Stimulated activated CD4-positive, alpha-beta T cell treated with anti-CD3 and anti-CD28 coated beads, Interleukin-1b, Interleukin-23, amount 100 ng/mL, for 1 hour (primary cell): ENCODE measurements at places on chromosomes 4 and X.

- no peak for DNase-seq
Observed at GRCh38 chrX:111671668-111672067, 9.3 kb upstream of the ALG13 start.

DNA sequence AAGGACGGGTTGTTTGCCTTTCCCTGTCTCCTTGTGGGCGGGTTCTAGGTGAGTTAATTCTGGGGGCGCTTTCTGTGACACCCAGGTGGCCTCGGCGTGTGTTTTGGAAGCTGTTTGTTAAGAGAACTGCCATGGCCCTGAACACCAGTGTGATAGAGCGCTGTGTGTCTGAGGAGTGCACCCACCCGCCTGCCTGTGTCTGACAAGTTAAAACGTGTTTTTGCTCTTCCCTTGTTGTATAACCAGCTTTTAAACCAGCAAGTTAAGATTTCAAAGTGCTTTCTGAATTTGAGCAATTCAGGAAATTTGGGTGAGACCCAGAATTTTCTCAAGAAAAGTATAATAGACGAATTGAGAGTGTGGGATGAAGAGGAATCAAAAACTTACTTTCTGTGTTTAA, 55.2 kb upstream of the HGFAC start:
- DNase-seq = no peak

- no peak for DNase-seq
Observed at GRCh38 chr4:83209419-83209818, 75.2 kb downstream of the COQ2 start.

DNA sequence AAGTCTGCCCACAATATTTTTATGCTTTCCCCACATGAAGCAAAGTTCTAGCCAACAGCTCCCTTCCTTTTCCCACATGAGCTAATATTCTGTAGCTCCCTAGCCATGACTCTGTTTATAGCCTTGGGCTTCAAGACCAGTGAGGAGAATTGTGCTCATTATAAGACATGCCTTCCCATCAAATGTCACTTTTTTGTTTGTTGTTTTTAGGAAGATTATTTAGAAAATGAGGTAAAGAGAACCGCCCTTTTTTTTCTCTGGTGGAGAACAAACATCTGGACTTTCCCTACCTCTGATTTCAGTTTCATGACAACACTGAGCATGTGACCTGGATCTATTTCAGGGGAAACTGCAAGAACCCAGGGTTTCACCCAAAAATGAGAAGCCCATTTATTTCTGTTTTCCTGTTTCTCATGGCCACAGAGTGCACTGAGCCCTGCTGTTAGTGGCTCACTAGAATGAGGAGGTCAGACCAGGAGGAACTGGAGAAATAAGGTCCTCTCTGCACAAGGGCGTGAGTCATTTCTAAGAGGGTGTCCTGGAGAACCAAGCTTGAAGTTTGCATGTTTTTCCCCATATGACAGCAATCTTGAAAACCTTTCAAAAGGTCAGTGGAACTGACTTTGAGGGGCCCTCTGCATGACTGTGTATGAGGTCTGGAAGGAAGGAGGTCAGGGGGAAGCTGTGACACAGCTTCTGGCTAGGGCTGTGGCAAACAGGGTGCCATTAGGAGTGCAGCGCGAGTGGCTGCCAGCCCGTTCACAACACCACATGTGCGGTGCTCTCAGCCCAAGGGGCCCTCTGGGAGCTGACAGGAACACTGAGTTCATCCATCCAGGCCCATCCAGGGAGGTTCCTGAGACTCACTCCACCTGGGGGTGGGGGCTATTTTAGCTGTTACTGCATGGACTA, 55.2 kb downstream of the CHST7 start:
- no peak for DNase-seq

- DNase-seq = no peak
Observed at GRCh38 chrX:155778844-155779553, 102.1 kb upstream of the VAMP7 start.

DNA sequence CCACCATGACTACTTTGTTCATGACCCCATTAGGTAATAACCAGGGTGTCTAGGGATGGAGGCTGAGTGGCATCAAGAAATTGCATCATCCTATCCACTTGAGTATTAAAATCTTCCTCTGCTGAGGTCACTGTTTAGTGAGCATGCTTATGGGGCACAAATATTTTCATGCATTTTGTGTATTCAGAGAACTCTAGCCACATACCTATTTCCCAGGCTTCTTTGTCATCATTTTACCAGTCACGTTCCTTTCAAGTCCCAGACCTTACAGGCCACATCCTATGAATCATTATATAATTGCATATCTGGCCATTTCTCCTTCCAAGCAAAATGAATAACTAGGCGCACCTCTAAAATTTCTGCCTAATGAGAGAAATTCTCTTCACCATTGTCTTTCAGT, 1882.9 kb upstream of the AGA start:
- no peak for DNase-seq

- DNase-seq = no peak
Observed at GRCh38 chr4:177759729-177760128, 317.5 kb upstream of the AGA start.

- no peak for DNase-seq
Observed at GRCh38 chrX:52576946-52577345, 60.1 kb upstream of the XAGE1B start.

- DNase-seq = no peak
Observed at GRCh38 chr4:158786955-158787354, 18.1 kb downstream of the FNIP2 start.

GRCh38 chrX:20606831-20607230, 340.1 kb upstream of the RPS6KA3 start:
- no peak for DNase-seq

- no peak for DNase-seq
Observed at GRCh38 chr4:74111990-74112389, 13.0 kb upstream of the CXCL2 start.

GRCh38 chr4:184400375-184400870, 73.9 kb downstream of the IRF2 start:
- no peak for DNase-seq

DNA sequence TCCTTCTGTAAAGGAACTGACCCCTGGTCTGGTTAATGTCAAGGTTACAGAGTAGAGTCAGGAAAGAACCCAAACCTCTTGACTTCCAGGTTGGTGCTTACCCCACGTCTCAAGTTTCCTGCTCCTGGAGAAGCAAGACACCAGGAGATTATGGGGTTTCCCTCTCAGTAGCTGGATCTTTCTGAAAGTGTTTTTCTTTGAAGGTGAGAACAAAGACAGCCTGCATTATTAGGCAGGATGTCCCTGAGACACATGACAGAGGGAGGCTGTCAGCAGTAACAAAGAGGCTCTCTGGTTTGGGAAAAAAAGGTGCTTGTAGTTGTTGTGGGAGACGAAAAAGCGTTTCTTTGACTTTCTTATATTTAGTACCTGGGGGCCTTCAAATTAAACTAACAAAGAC, 44.7 kb upstream of the IGFBP7 start:
- no peak for DNase-seq

GRCh38 chr4:139718358-139718757, 52.7 kb downstream of the MGST2 start:
- no peak for DNase-seq

- DNase-seq = no peak
Observed at GRCh38 chr4:179028321-179028720, 1586.1 kb upstream of the AGA start.

DNA sequence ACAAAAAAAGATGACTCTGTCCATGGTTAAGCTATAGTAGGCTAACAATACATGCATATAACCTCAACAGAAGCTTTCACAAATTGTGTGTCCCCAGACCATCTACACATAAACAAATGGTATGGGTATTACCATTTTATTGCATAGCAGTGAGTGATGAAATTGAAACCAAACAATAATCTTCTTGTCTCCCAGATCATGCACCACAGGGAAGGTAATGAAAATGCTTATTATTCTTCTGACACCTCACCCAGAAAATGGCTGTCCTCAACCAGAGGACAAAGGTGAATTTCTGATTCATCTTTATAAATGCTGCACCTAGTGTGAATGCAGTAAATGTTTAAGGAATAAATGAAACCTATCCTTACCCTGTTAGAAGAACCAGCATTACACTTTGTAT, 8.0 kb downstream of the PRSS12 start:
- DNase-seq = no peak

- no peak for DNase-seq
Observed at GRCh38 chr4:48538358-48538757, 48.3 kb downstream of the ZAR1 start.

DNA sequence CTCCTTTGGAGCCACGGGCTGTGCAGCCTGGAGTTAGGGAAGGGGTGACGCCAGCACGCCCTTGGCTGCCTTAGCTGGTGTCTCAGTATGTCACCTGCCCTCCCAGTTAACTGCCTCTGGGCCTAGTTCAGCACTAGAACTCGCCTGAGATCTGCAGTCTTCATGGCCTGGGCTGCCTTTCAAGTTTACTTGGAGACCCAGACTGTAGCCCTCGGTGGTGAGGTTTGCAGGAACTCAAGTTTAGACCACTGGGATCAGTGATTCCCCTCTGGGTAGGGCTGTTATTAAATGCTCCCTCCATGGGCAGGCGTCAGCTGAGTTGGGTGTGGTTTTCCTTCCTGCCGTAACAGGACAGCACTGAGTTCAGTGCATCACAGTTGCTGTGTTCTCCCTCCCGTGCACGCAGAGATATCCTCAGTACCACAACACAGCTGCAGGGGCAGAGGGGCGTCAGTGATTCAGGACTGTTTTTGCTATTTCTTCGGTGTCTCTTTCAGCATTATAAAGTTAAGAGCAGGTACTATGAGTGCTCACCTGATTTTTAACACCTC, 30.5 kb downstream of the PLAC8 start:
- no peak for DNase-seq

GRCh38 chrX:118528071-118528737, 32.6 kb downstream of the DOCK11 start:
- no peak for DNase-seq

DNA sequence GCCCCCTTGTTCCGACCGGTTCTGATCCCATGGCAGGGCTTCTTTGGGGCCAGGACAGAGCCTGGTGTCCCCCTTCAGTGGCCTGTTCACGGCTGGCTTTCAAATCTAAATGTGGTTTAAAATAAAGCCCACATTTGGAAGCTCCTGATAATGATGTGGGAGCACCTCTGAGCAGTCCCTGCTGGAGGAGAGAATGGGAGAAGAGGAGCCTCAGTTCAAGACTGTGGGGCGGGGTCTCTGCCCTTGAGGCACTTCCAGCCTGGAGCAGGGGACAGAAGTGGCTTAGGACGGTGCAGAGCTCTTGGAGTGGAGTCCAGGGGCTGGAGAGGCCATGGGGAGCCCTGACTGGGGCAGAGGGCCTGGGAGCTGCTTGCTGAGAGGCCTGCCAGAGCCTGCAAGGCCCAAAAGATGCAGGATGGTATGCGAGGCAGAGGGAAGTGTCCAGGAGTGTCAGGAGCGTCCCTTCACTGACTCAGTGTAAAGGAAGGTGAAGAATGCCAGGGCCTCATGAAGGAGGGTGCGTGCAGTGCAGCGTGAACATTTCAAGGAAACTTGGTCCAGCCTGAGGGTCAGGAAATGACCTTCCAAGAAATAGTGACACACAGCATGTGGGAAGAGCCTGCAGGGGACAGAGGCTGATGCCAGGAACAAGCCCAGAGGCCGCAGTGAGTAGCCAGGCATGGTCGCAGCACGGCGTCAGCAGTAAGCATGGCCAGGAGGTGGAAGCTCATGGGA, 21.1 kb upstream of the TADA2B start:
- DNase-seq = no peak

GRCh38 chr4:1058198-1058996, 47.0 kb downstream of the FGFRL1 start:
- no peak for DNase-seq

DNA sequence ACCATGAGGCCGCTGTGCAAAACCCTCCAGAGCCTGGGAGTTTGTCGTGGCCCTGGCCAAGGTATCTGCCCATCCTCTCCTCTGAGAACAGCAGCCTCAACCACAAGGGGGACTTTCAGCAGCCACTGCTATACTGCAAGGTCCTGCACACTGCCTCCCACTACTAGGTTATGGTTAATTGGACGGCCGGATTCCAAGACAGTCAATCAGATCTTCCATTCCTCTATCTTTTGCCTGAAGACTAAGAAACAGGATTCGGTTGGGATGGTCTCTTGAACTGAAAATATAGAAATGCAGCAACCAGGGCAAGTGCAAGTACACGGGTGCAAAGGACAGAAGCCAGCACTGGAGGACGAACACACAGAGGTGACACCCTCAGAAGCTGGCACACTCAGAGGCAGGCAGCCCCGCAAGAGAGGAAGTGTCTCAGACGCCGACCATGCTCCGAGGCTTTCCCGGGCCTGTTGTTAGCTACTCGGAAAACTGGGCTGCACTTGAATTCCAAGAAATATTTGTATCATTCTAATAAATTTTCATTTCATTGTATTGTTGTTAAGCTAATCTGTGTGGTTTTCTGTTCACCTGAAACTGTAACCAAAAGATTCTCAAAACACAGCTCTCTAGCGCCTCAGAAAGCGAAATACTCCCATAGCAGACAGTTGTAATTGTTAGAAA, 63.3 kb downstream of the AFAP1 start:
- DNase-seq = no peak

GRCh38 chr4:121988950-121989349, 37.1 kb upstream of the TRPC3 start:
- no peak for DNase-seq

- DNase-seq = peak; percentile 3
Observed at GRCh38 chrX:135295238-135295943, 13.9 kb upstream of the ETDC start.

- DNase-seq = no peak
Observed at GRCh38 chr4:172411149-172411548, 597.9 kb downstream of the GALNTL6 start.

DNA sequence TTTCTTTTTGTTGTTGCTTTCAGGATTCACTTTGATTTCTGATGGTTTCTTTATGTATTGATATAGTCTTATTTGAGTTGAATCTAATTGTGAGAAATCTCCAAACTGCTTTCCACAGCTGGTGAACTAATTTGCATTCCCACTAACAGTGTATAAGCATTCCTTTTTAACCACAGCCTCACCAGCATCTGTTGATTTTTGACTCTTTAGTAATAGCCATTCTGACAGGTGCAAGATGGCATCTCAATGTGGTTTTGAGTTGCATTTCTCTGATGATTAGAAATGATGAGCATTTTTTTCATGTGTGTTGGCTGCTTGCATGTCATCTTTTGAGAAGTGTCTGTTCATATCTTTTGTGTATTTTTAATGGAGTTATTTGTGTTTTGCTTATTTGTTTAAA, 1023.1 kb downstream of the SH3BGRL start:
- DNase-seq = no peak

DNA sequence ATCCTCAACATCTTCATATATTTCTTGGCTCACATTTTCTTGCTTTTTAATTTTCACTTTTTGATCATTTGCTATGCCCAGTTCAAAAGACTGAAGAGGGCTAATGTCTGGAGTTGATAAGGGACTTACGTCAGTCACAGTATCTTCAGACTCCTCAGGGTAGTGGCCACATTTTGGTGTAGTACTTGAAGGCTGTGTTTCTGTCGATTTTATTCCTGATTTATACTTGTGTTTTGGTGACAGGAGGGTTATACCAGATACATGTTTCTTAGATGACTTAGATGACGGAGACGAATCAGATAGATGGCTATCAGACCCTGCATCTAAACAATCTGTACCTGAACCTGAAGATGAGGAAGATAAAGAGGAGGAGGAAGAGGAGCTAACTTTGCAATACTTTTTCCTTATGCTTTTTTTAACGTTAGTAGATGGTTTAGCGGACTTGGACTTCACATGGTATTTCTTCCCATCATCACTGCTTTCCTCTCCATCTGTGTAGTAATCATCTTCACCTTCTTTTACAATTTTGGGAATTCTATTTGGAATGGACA, 13.4 kb downstream of the CFAP97 start:
- DNase-seq = no peak

- peak; percentile 22 for DNase-seq
Observed at GRCh38 chrX:47366041-47366722, 4.2 kb upstream of the ZNF157 start.

- DNase-seq = no peak
Observed at GRCh38 chr4:7155590-7156071, 36.7 kb upstream of the SORCS2 start.
